Liver (tissue), 10 donors: ENCODE measurements at places on chromosomes 6 and 20. TPM values are rescaled to one million over a fixed set of nuclear protein-coding genes. Genes with fewer than 3 reads are reported as not detected.

GRCh38 chr20:24077145-24077544 is 88.6 kb upstream of the GGTLC1 start:
- DNase-seq: no peak

- DNase-seq: no peak
Measured at GRCh38 chr6:44115866-44116265, 11.4 kb downstream of the MRPL14 start.

Gene PSORS1C1
- total RNA-seq: not detected

GRCh38 chr6:156167625-156168071 is 609.5 kb upstream of the ARID1B start:
- no peak for DNase-seq

GRCh38 chr6:121482004-121482693 is 46.7 kb downstream of the GJA1 start:
- DNase-seq: no peak

- no peak for DNase-seq
Measured at GRCh38 chr20:19654921-19655320, 103.1 kb upstream of the RIN2 start.

- DNase-seq: no peak
Measured at GRCh38 chr6:53615633-53616449, 49.7 kb downstream of the KLHL31 start.

Gene MARCKS
- total RNA-seq: 3.6 TPM

Gene OPN5
- total RNA-seq: not detected

Gene NKAPL
- total RNA-seq: 0.59 TPM

Gene EDN3
- total RNA-seq: not detected

Gene CST1
- not detected for total RNA-seq

Gene WFDC10B
- total RNA-seq: not detected

- DNase-seq: peak; percentile 43
Measured at GRCh38 chr6:75204217-75204958, 1.5 kb downstream of the COL12A1 start.

Gene SLC2A4RG
- 22.2 TPM for total RNA-seq

Gene CTAGE9
- not detected for total RNA-seq

- no peak for DNase-seq
Measured at GRCh38 chr6:29426654-29427053, 11.9 kb downstream of the OR12D1 start.

DNA sequence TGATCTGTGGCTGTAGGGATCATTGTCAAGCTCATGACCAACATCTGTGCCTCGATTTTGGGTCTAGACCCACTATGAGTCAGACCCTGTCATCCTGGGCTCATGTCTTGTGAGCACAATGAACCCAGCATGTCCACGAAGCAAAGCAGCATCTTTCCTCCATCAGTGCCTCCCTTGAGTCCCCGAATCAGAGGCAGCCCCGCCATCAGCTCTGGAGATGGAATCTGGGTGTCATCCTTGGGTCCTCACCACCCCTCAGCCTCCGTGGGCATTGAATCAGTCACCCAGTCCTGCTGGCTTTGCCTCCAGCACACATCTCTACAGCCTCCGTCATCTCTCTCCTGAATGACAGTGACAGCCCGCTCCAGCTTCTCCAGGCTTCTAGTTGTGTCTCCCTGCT is 56.9 kb downstream of the CHMP4B start:
- DNase-seq: no peak

DNA sequence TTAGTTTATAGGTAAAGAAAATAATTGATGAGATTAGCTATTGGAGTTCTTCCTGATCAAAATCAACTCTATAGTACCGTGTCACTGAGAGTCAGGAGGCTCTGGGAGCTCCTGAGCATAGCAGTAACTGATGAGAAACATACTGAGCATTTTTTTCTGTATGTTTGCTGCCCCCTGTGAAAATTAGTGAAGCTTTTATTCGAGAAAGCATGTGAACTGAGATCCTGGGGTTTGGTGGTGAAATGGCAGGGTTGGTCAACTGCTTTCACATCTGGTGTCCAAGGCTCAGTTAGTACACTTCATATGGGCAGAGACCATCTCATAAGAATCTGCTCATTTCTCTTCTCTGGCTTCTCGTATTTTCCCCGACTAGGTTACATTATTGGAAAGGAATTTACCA is 4.1 kb upstream of the ABT1 start:
- DNase-seq: no peak

Gene SLCO4A1
- 3.5 TPM for total RNA-seq

DNA sequence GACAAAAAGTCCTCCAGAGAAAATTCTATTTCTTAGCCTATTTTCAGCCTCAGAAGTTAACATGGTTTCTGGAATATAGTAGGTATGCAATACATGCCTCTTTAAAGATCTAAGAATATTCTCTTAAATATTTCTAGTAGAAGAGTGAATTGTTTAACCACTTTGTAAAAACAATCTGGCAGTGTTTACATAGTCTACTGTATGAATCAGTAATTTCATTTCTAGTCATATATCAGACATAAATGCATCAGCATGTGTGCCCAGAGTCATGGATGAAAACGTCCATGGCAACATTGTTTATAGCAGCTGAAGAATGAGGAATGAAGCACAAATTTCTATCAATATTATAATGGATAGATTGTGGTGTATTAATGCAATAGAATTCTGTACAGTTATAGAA is 124.9 kb downstream of the NKAIN2 start:
- DNase-seq: no peak

DNA sequence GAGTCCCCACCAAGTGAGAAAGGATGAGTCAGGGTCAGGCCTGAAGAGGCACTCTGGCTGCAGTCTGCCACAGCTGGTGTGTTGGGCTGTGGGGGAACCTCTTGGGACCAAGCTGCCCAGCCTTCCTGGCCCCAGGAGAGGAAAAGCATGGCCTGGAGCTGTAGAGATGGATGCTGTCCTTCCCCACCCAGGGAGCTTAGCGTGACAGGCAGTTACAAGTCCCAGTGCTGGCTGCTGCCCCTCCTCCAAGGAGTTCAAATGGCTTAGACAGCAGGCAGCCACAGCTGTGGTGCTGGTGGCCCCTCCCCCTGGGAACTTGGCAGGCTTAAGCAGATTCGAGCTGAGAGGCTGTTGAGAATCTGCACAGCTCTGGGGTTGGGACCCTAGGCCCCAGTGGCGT is 253.2 kb downstream of the PLCB1 start:
- DNase-seq: no peak
